ENCODE measurements at places on chromosomes 4 and X. TPM values are rescaled to one million over a fixed set of nuclear protein-coding genes. Genes with fewer than 3 reads are reported as not detected.

TKTL2 gene
- total RNA-seq: 0.48 TPM

FAM9C gene
- 0.14 TPM for total RNA-seq

- DNase-seq: no peak
- no peaks in the 10 kb centered on the region for H3K36me3 ChIP-seq
- no peaks in the 10 kb centered on the region for H3K27me3 ChIP-seq
- H3K4me3 ChIP-seq: no peak overlapping the region
Measured at GRCh38 chrX:68915778-68916177, 87.0 kb downstream of the EFNB1 start.

GRCh38 chr4:79864500-79865200, 208.4 kb downstream of the ANTXR2 start:
- no peaks in the 10 kb centered on the region for H3K4me1 ChIP-seq
- DNase-seq: no peak
- H3K4me3 ChIP-seq: no peak overlapping the region
- no peaks in the 10 kb centered on the region for H3K36me3 ChIP-seq
- no peaks in the 10 kb centered on the region for H3K27me3 ChIP-seq

DNA sequence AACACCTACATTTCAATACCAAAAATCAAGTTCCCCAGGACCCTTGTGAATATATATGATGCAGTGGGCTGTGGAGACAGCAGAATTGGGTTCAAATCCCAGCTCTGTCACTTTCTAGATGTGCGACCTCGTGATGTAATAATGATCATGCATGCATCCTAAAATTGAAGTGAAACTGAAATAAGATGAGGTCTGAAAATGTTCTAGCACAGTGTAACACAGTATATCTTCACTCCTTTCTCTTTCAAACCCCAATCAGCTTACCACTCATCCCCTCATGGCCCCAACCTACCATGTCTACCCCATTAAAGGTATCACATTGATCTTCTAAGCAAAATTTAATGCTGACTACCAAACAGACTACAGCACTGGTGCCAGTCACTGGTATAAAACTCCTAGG, 69.9 kb upstream of the BRS3 start:
- no peaks in the 10 kb centered on the region for H3K27me3 ChIP-seq
- no peaks in the 10 kb centered on the region for H3K4me1 ChIP-seq
- H3K36me3 ChIP-seq: no peaks in the 10 kb centered on the region
- H3K4me3 ChIP-seq: no peak overlapping the region
- H3K27ac ChIP-seq: no peak overlapping the region

DNA sequence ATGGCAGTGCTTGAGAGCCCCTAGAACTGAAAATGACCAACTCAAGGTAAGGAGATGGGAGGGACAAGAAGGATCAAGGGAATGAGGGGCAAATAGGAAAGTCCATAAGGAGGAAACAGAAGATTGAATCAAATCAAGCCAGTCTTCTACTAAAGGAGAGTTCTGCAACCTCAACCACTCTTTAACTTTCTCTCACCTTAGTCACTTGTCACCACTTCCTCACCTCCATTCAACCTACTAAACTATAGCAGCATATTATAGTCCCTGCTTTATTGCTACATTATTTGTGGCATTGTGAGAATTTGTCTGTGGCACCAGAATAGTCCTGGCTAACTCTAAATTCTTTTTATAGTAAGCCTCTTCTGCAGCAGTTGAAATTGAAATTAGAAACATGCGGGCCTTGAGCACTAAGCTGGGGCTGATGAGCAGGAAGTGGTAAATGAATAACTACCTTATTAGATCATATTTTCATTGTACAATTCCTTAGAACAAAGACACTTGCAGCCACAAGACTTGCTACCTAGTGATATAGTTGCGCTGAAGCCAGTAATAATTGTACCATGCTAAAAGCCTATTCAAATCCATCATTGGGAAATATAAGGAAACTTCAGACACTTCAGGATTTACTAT, 336.9 kb downstream of the ZNF674 start:
- H3K27ac ChIP-seq: no peak overlapping the region
- no peaks in the 10 kb centered on the region for H3K27me3 ChIP-seq
- no peak overlapping the region for H3K4me3 ChIP-seq
- no peaks in the 10 kb centered on the region for H3K4me1 ChIP-seq

Data from transverse colon (tissue), 4 donors.